COLO829 (cell line): ENCODE measurements at places on chromosomes 2 and 18.

GRCh38 chr2:29317801-29318485 lies 202.7 kb downstream of the CLIP4 start:
- no peak for DNase-seq

DNA sequence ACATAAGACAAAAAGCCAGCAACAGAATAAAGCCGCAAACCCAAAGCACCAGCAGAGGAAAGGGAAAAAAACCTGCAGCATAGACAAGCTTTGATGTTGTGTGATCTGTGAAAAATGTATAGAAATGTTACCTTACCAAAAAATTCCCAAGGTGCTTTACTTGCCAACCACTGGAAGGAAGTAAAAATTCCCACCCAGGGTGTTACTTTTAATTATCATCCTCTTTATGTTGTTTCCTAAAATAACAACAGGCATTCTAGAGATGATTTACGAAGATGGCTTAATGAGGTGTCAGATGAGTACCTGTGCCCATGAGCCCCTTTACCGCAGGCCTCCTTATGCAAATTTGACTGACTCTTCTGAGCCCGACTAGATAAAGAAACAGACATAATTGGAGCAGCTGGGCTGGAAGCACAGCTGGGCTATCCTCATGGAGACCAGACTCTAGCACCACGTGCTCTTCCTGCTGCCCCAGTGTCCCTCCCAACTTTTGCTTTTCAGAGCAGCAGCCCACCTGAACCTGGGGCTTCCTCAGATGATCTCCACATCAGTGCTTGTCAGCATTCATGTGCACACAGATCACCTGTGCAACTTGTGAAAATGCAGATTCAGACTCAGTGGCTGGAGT lies 41.5 kb downstream of the SRSF7 start:
- no peak for DNase-seq

DNA sequence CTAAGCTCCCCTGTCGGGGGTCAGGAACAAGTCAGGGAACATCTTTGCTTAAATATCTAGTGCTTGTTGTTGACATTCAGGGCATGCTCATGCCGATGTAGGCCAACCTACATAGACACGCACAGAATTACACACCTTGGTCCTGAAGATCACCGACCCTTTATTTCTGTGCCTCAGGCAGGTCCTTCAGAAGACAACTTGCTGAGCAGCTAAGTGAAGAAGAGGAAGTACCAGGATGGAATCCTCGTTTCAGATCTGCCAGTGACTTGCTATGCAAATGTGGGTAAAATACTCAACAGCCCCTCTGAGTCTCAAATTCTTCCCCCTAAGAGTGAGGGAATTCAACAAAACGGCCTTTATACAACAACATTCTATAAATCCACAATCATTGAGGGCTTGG lies 494.7 kb downstream of the BCL11A start:
- DNase-seq: no peak

- DNase-seq: no peak
Observed at GRCh38 chr2:74221604-74222299, 23.3 kb downstream of the MTHFD2 start.

GRCh38 chr2:121159291-121160071 lies 125.5 kb downstream of the TFCP2L1 start:
- no peak for DNase-seq

- no peak for DNase-seq
Observed at GRCh38 chr2:26658691-26659346, 17.7 kb upstream of the CIB4 start.

GRCh38 chr2:241296767-241297166 lies 18.7 kb downstream of the HDLBP start:
- DNase-seq: no peak

- no peak for DNase-seq
Observed at GRCh38 chr2:202339071-202339870, 36.9 kb upstream of the BMPR2 start.

- DNase-seq: no peak
Observed at GRCh38 chr18:52310651-52311050, 29.3 kb upstream of the DCC start.

- DNase-seq: no peak
Observed at GRCh38 chr2:120546865-120547390, 188.7 kb upstream of the GLI2 start.

DNA sequence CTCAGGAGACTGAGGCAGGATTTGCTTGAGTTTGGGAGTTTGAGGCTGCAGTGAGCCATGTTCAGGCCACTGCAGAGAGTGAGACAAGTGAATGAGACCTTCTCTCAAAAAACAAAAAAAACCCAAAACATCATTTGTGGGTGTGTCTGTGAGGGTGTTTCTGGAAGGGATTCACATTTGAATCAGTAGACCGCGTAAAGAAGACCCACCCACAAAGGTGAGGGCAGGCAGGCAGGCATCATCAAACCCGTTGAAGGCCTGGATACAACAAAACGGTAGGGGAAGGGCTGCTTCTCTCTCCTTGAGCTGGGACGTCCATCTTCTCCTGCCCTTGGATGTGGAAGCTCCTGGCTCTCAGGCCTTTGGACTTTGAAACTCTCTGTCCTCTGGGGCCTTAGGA lies 25.4 kb downstream of the CDKL4 start:
- DNase-seq: no peak

GRCh38 chr2:220162320-220162719 lies 534.9 kb downstream of the SLC4A3 start:
- DNase-seq: no peak

- no peak for DNase-seq
Observed at GRCh38 chr2:99643787-99644418, 154.1 kb upstream of the REV1 start.

DNA sequence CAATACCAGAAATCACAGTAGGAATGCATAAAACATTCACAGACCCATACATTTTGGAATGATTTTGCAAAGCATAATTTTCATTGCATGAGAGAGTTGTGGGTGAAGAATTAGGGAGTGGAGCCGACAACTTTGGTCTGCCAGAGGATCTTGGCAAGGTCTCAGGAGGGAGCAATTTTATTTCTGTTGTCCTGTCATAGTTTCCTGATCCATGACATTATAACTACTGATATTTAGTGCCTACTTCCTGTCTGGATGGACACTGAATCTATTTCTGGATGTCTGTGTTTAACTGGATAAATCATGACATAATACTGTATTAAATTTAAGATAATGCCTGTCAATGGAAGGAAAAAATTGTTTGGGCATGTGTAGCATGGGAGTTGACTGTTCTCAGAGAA lies 2.4 kb downstream of the ITGA4 start:
- DNase-seq: no peak

GRCh38 chr2:20977520-20978180 lies 66.2 kb downstream of the APOB start:
- no peak for DNase-seq

- DNase-seq: no peak
Observed at GRCh38 chr2:120791962-120792297, 56.3 kb downstream of the GLI2 start.

DNA sequence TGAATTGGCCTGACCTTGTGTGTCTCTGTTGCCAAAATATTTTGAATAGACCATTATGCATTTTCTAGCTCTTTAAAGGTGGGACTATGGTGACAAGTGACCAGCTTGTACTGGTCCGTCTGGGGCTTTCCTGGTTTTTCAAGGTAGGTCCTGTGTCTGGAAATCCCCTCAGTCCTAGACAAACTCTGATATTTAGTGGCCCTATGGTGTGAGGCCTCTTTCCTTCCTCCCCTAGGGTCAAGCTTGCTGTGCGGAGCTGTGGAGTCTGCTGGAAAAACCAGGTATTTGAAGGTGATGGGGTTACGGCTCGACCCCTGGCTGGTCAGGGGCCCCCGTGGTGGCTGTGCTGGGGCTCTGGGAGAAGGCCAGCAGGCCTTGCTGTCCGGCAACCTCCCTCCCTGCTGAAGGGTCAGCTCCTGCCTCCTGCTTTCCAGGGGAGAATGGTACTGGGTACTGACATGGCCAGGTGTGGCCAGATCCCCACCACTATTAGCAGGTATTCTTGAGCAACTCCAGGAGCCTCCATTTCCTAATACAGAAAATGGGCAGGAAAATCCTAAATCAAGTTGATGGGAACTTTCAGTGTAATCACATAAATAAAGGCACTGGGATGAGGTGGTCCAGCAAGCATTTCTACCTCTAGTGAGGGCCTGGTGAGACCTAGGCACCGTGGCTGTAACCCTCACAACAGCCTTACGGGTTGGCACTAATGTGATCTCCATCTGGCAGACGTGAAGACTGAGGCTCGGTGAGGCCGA lies 86.2 kb upstream of the HS6ST1 start:
- DNase-seq: no peak

GRCh38 chr18:46155641-46156051 lies 51.5 kb downstream of the HAUS1 start:
- DNase-seq: no peak

DNA sequence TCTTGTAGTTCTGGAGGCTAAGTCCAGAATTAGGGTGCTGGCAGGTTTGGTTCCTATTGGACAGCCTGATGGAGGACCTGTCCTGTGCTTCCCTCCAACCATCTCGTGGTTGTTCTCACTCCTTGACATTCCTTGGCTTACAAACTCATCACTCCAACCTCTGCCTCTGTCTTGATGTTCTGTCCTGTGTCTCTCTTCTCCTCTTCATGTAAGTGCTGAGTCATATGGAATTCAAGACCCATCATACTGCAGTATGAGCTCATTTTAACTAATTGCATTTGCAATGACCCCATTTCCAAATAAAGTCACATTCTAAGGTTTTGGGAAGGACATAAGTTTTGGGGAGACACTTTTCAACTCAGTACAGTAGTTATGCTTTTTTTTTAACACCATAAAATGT lies 374.7 kb downstream of the TRIB2 start:
- no peak for DNase-seq

DNA sequence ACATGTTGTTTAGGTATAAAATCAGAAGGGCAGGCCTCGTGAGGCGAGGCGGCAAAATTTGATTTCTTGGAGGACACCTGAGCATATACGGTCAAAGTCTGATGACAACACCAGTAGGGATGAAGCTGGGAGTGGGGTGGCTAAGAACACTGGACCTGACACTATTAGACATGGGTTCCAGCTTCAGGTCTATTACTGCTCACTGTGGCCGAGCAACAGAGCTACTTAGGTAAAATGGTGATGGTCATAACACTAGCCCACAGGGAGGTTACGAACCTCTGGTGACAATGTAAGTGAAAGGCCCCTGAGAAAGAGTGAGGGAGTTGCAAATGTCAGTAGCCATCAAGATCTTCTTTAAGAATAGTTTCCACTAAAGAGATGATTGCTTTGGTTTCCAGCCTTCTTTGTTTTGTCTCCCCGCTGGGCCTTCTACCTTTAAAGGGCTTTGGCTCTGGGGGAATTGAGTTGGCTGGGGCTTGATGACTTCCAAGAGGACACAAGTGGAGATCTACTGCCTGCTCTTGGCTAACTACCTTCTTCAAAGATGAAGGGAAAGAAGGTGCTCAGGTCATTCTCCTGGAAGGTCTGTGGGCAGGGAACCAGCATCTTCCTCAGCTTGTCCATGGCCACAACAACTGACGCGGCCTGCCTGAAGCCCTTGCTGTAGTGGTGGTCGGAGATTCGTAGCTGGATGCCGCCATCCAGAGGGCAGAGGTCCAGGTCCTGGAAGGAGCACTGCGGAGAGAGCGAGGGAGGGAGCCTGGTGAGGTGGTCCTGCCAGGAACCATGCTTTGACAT lies 3.5 kb downstream of the IL1B start:
- no peak for DNase-seq

DNA sequence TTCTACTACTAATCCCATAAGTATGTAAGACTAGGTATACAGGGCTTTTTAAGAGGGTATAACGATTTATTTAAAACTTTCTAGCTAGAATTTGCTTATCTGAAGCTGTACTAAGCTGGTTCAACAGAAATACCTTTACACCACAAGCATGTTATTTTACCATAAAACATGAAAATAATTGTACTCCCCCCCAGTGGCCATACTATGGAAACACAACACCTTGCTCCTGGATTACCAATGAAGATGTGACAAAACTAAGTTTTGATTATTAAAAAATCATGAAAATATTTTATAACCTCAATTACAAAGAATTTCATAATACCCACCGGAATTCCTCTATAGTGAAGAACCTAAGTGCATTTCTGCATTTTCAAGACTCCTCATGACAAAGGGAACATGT lies 27.3 kb downstream of the LPIN2 start:
- peak; percentile 12 for DNase-seq

- DNase-seq: no peak
Observed at GRCh38 chr2:88698498-88699233, 7.2 kb downstream of the RPIA start.

- DNase-seq: no peak
Observed at GRCh38 chr18:75257605-75258004, 47.0 kb downstream of the TSHZ1 start.

- DNase-seq: no peak
Observed at GRCh38 chr18:75656035-75656434, 228.5 kb upstream of the SMIM21 start.

DNA sequence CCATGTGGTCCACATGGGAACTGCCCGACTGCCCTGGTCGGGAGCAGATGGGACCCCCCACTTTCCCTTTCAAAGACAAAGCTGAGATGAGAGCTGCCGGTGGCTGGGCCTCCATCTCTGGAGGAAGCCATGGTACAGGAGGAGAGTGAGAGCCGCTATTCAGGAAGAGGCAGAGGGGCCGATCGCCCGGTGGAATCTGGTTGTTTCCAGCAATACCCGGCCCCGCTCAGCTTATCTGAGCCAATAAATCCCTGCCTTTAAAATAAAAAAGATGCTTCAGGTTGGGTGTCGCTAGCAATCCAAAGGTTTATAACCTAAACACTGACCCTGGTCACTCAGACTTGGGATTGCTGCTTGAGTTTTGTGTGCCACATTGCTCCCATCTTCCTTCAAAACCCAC lies 15.2 kb upstream of the B3GNT7 start:
- no peak for DNase-seq

GRCh38 chr18:13501891-13502290 lies 224.5 kb downstream of the FAM210A start:
- no peak for DNase-seq

DNA sequence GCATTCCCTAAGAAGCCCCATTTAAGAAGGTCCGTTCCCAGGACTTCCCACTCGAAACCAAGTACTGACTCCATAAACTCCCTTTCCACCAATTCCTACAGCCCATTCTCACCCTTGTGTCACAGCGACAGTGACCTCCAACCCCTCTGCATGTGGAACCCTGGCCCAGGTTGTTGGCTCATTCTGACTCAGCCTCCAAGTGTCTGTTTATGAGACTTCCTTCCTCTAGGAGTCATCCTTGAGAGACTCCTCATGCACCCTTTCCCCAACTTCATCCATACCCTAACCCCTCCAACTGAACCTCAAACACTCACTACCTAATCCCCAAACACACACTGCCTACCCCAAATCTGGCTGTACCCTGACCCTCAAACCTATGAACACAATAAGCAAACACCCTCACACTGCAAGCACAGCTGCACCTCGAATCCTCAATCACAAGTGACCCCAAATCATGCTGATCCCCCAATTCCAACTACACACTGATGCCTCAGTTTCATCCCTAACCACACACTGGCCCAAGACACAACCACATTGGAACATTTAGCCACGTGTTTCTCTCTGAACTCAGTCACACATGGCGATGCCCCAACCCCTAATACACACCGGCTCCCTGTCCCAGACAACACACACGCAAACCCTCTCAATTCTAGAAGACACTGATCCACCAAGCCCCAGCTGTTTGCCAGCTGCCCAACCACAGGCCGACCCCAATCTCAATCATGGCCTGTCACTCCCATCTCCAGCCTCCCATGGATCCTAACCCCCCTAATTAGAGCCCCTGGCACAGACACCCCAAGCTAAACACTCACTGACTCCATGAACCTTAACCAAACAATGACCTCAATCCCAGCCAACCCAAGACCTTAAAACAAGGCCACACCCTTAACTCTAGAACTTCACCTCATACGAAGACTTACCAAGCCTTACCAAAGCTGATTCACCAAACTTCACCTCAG lies 219.6 kb downstream of the CYP26B1 start:
- DNase-seq: no peak

GRCh38 chr2:10232096-10232815 lies 70.4 kb upstream of the HPCAL1 start:
- DNase-seq: no peak

GRCh38 chr2:216603010-216603883 lies 30.0 kb upstream of the IGFBP2 start:
- no peak for DNase-seq
